ENCODE measurements at places on chromosomes 1 and 21.
A peak's percentile ranks its signal among the peaks of the same experiment; 100 is the strongest.

- no peak for DNase-seq
Measured at GRCh38 chr1:31019401-31019800, 46.1 kb downstream of the PUM1 start.

DNA sequence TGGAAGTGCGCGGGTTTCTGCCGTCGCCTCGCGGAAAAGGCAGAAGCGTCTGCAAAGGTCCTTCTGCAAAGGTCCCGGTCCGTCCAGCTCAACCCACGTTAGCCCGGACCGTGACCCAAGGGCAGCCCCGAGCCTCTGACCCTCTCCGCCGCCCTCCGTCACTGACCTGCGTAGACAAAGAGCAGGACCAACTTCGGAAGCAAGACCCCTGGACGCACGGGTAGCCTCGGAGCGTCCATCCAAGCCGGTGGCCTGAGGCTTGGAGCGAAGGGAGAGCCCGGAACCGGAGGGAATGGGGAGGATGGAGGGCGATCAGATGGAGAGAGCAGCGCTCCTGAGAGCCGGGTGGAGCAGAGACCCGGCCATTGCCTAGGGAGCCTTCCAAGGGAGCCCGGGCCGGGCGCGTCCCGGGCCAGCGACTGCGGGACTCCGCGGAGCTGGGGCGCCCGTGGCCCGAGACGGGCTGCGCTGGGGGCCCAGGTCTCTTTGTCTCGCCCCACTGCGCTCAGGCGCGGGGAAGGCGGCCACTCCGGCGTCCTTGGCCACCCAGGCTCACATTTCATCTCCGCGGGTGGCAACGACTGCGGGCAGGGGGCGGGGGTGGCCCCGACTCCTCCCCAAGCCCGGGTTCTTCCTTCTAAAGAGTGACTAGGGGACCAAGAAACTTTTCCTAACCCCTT, at the start of gene CYYR1:
TSS of gene CYYR1 (minus strand) at position 585 of the 680 bp plus-strand sequence. CDS start at position 239, 346 bp downstream.
- no peak for DNase-seq

DNA sequence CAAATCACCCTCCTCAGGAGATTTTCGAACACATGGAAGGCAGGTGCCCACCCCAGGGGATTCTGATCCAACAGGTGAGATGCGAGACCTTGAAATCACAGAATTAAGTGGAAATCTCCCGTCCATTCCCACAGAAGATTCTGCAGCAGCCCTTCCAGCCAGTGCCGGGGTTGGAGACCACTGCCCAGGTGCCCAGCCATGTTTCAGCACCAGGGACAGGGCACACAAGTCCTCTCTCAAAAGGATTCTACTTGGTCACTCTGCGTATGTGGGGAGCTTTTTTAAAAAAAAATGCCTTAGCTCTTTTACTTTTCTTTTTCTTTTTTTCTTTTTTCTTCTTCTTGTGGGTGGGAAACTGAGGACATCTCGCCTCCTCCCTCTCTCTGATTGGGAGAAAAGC, 80.7 kb downstream of the VWA5B1 start:
- DNase-seq = peak; percentile 30

DNA sequence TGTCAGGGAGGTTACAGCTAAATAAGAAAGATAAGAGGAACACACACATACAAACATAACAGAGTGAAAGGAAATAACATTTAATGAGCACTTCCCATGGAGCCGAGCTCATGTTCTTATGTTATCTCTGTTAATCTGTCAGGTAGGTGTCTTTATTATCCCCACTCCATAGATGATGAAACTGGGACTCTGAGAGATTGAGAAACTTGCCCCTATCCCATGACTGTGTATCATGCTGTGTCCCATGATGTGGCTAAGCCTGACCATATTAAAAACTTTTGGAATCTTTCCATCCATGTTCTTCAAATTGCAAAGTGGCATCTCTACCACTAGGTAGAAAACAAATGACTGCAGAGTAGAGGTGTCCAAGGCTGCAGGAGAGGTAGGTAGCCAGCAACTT, 285.2 kb upstream of the SGIP1 start:
- no peak for DNase-seq

DNA sequence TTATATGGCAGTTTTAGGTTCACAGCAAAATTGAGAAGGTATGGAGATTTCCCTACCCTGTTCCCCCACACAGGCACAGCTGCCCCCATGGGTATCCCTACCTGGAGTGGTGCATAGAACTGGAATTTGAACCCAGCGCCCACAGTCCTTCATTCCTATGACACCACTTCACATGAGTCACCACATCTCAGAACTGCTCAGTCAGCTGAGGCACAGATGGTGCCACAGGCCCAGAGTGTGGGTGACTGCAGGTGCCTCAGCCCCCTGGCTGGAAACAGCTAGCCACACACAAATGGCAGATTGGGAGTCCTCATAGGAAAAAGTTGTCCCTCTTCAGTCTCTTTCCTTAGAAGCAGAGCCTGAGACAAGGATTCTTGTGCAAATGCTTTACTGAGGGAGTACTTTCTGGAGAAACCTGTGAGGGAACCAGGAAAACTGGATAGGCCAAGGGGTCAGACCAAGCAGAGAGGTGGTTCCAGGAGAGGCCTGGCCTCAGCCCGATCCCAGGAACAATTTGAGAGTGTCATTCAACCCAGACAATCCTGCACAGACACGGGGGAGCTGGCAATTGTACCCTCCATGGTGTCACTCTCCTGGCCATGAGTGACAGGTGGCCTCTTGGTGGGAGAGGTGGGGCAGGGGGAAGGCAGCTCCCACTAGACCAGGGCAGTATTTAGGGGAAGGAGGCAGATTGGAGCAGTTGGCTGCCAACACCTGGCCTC, 6.9 kb downstream of the PLA2G2D start:
- peak; percentile 19 for DNase-seq

- DNase-seq = no peak
Measured at GRCh38 chr1:214683621-214684020, 80.6 kb downstream of the CENPF start.

DNA sequence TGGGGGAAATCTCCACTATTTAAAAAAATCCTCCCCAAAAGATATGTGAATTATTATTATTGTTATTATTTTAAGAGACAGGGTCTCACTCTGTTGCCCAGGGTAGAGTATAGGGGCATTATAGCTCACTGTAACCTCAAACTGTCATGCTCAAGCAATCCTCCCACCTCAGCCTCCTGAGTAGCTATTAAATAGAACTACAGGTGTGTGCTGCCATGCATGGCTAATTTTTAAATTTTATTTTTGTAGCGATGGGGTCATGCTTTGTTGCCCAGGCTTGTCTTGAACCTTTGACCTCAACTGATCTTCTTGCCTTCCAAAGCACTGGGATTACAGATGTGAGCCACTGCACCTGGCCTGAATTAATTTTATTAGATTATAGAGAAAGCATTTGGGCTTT, 116.8 kb downstream of the RABGAP1L start:
- DNase-seq = no peak

GRCh38 chr1:169250022-169250421, 117.6 kb downstream of the NME7 start:
- no peak for DNase-seq

GRCh38 chr21:30482130-30482529, 2.0 kb upstream of the KRTAP19-1 start:
- no peak for DNase-seq

DNA sequence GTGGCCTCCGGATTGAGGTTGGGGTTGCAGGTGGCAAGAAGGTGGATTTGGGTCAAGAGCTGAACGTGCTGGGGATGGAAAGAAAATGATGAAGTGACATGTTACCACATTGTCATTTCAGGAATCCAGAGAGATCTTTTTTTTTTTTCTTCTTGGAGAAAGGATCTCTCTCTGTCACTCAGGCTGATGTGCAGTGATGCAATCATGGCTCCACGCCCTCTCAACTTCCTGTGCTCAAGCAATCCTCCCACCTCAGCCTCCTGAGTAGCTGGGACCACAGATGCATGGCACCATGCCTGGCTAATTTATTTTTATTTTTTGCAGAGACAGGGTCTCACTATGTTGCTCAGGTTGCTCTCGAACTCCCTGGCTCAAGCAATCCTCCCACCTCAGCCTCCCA, 80.6 kb downstream of the GON4L start:
- no peak for DNase-seq

DNA sequence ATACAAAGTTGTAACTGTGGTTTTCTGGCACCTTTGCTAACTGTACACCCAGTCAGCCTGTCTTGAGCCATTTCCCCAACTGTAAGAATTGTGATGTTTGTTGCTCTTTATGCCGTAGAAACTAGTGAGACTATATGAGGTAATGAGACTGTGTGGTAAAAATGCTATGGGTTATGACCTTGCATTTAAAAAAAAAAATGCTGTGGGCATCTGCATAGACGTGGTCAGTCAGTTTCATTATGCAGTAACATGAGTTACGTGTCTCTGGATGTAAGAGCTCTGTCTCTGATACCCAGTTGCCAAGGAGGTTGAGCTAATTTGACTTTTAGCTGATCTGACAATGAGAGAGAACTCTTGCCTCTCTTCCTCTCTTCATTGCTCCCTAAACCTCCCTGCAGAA, 80.6 kb upstream of the LAMC2 start:
- no peak for DNase-seq

GRCh38 chr21:14683063-14683462, 136.9 kb upstream of the SAMSN1 start:
- no peak for DNase-seq

- DNase-seq = peak; percentile 23
Measured at GRCh38 chr21:28018741-28019669, 973.7 kb downstream of the LTN1 start.

GRCh38 chr1:101260556-101261350, 23.9 kb downstream of the S1PR1 start:
- DNase-seq = no peak

- no peak for DNase-seq
Measured at GRCh38 chr1:168224991-168225390, 813 bp upstream of the SFT2D2 start.

DNA sequence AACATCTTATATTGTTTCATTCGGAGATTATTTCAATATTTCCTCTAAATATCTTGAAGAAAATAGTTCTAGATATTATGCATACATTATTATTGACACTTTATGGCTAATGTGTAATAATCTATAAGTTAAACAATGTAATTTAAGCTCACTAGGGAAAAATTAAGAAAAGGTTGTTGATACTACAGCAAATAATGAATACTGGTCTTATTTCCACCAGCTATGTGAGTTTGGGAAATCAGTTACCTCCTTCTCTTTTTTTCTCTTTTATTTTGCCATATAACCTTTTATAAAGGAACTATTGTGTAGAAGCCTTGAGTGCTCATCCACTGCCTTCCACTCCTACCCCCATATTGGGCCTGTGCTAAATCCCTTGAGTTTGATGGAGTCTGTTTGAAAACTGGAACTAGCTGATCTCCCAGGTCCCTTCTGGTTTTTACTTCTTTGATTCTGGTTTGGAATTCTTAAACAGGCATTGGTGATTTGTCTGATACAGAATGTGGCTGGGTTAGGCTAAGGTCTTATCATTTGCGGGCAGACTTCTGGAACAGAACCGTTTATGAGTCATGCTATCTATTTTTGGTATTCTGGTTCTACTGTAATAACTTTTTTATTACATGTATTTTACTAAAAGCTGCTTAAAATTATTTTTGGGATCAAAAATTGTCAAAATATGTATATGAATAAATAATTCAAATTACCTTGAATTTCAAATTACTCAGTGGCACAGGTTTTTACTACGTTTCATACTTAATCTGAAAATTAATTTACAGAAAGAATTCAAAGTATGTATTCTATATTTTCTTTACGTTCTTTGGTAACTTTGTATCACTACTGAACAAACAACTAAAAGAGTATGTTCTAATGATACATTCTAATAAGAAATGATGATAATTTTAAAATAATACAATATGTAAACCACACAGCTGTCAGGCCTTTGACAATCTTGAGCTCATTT, 5.0 kb upstream of the CDC14A start:
- DNase-seq = no peak

- no peak for DNase-seq
Measured at GRCh38 chr1:224683936-224684335, 67.8 kb downstream of the CNIH3 start.

DNA sequence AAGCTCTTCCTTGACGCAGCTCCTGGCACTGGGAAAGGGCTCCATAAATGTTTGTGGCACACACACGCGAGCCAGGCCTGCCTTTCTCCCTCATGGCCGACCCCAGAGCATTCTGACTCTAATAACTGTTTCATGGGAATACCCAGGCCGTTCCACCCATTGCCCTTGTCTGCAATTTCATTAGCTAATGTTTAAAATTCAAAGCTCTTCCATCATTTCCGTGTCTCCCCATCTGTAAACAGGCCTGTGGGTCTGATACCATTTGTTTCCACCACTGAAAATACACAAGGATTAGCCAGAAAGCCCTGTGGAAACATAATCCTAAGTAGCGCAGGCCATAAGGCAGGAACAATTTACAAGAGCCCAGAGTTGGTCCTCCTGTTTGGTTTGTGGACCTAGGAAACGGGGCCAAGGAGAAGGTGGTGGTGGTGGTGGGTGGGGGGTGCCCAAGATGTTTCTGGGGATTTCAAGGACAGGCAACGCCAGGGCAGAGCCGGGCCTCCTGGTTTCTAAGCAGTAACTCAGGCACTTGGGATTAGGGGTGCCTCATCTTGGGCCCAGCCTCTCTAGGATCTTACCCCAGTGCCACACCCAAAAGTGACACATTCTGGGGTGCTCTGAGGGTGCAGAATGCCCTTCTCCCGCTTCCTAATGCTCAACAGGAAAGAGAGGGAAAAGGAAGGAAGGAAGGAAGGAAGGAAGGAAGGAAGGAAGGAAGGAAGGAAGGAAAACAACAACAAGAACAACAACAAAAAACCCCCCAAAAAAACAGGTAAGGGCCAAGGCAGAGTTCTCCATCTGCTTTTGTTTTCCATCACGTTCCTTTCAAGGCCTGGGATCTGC, 79.4 kb downstream of the SSBP3 start:
- DNase-seq = no peak

- no peak for DNase-seq
Measured at GRCh38 chr1:52506349-52506748, 46.5 kb downstream of the TUT4 start.

- DNase-seq = peak; percentile 72
Measured at GRCh38 chr1:58815686-58816071, 31.8 kb upstream of the JUN start.

- no peak for DNase-seq
Measured at GRCh38 chr1:59409986-59410385, 113.1 kb downstream of the FGGY start.

- DNase-seq = no peak
Measured at GRCh38 chr1:111006556-111006955, 42.8 kb upstream of the LRIF1 start.

DNA sequence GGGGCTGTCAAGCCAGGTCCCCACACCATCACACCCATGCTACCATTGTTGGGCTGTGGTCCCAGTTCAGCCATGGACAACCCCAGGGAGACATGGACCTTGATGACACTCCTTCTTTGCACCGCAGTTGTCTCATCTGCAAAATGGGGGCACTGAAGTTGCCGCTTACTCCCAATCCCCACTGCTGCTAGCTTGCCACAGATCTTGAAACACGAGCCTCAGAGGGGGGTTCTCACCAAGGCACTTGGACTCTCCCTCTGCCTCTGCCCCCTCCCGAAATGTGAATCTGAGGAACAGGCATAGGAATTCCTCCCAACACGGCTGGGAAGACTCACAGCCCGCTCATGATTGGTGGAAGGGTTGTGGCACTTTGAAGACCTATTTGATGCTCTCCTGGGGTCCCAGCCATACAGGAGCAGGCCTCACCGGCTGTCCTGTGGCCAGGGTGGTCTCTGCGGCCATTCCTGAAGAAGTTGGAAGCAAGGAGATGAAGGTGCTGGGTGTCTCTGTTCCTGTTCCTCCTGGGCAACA, 31.1 kb downstream of the RUNX3 start:
- no peak for DNase-seq

- DNase-seq = no peak
Measured at GRCh38 chr1:93033785-93034184, 45.3 kb upstream of the MTF2 start.

All from RKO (cell line).